ENCODE measurements at places on chromosomes 5 and 9.
A peak's percentile ranks its signal among the peaks of the same experiment; 100 is the strongest.

- no peak for DNase-seq
Measured at GRCh38 chr5:143194206-143194605, 209.3 kb downstream of the NR3C1 start.

DNA sequence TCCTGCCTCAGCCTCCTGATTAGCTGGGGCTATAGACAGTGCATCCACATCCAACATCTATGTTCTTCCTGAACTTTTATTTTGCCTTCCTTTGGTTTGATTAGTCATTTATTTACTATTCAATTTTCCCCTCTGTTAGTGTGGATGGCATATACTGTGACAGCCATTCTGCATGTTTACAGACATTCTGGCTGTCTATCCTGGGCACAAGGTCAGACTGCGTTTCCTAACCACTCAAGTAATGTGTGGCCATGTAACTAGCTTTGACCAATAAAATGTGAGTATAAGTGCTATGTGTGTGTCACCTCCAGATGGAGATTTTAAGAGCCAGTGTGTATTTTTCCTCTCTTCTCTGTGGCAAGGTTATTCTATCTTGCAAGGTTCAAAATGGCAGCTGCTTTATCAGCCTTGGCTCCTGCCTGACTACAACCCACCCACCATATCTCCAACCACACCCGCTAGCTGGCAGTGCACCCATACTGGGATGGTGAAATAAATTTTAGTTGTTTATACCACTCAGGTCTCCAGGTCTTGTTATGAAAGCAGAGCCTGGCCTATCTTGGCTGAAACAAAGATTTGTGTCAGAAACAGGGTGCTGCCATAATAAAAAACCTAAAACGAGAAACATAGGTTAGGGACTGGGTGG lies 32.2 kb downstream of the PDE6A start:
- DNase-seq = no peak

- DNase-seq = no peak
Measured at GRCh38 chr5:51404255-51404654, 21.0 kb downstream of the ISL1 start.

GRCh38 chr5:115116001-115116400 lies 53.7 kb downstream of the TRIM36 start:
- DNase-seq = no peak

DNA sequence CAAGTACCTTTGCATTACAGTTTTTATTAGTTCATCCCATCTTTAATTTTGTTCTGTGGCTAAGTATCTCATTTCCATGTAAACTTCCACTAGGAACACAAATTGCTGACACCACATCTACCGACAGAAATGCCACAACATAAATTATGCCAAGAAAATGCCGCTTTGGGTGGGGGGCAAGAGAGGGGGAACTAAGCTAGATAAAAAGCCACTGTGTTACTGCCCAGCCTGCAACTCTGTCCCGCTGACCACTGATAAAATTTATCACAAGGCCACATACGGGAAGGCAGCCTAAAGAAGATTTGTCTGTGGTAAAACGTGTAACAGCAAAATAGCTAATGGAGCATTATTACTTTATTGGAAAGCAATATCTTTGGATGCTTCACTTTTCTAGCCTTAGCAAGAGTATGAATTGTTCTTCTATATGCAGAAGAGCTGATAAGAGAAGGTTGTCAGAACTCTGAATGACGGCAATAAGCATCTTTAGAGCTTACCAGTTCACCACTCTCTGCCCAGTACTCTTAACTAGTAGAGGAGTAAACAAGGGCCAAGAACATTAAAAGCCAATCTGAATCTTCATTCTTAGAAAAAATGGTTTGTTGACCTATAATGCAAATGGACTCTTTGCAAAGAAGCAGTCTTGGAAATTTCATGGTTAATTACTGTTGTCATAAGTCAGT lies 172.2 kb upstream of the MEF2C start:
- DNase-seq = no peak

- DNase-seq = no peak
Measured at GRCh38 chr5:101435768-101436167, 532.7 kb upstream of the ST8SIA4 start.

DNA sequence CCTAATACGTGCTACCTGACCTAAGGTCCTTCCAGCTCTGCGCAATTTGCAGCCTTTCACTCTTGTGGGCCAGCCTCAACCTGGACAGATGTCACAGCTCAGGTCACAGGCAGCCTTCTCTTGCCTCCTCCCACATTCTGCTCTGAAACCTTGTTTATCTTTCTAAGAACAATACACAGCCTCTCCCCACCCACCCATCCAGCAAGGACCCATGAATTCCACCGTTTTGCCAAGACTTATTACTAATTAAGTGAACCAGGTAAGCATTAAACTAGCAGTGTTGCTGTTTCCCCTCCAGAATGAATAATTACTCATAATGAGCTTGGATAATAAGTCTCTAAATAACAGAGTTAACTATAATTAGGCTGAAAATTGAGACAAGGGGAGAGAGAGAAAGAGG lies 11.0 kb downstream of the FABP6 start:
- no peak for DNase-seq

GRCh38 chr9:128259156-128259555 lies 16.7 kb downstream of the GOLGA2 start:
- DNase-seq = no peak

GRCh38 chr9:90420768-90421513 lies 221.7 kb downstream of the DIRAS2 start:
- DNase-seq = no peak

DNA sequence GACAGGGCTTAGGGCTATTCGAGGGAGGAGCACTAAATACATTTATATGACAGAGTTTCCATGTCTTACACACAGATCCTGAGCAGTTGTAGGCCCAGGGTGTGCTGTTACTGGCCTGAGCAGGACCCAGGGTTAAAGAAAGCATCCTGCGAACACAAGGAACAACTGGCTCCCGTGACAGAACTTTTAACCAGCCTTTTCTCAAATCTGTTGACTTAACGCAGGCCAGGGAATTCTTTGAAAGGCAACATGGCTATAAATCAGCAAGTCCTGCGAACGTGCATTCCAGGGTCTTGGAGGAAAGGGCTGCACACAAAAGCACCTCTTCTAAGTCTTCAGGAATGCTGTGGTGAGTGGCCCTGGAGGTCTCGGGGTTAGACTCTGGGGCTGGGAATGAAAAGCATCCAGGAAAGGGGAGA lies 45.2 kb upstream of the ANKRD55 start:
- DNase-seq = no peak

- DNase-seq = no peak
Measured at GRCh38 chr9:77909306-77909705, 122.3 kb downstream of the GNAQ start.

DNA sequence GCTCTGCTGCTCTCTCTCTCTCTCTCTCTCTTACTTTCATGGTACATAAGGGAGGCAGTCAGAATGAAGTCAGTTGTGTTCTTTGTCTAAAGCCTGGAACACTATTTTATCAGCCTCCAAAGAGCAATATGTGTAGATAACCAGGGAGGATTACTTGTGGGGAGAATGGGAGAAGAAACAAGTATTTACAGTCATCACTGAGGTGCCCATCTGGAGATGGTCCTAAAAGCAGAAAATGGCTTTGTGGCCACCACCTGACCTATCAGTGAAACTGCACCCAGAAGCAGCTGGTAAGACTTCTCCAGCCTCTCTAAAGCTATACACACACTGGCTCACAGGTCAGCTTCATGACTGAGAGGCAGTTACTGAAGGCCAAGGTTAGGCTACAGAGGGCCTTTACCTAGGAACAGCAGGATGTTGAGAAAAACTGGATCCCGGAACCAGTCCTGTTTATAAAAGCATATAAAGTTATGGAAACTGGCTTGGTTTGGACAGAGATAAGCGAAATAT lies 75.1 kb downstream of the MRPS27 start:
- DNase-seq = peak; percentile 41

- no peak for DNase-seq
Measured at GRCh38 chr9:109381011-109381729, 60.3 kb upstream of the EPB41L4B start.

- DNase-seq = no peak
Measured at GRCh38 chr9:90511711-90512110, 130.9 kb downstream of the DIRAS2 start.

GRCh38 chr9:122001491-122002201 lies 91.5 kb downstream of the TTLL11 start:
- DNase-seq = no peak

GRCh38 chr9:107918749-107919148 lies 429.2 kb upstream of the KLF4 start:
- no peak for DNase-seq

GRCh38 chr5:114184006-114184405 lies 177.9 kb upstream of the KCNN2 start:
- no peak for DNase-seq

DNA sequence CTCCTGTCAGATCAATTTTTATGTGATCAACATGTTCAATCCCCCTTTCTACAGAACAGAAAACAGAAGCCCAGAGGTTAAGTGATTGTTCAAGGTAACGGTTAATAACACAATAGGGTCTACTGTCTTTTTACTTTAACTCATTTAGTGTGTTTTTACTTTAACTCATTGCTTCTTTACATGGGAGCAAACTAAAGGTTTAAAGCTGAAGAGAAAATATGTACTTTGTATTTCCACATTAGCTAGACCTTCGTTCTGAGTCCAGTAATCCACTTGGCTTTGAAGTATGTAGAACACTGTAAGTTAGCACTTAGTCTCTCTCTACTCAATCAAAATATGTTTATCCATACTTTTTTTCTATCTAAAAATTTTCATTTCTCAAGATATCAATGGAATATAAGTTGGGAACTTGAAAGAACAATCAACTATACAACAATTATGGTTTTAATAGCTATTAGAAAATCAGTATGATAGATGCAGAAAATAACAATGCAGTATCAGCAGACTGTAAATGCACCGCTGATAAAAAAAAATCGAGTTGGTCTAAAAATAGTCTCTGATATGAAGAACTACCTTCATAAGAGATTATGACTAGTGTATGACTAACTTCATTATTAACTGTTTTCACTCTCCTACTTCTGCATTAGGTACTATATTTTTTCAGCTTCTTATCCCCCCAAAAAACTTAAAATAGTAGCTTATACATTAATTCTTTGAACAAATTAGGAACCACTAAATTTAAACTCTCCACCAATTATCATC lies 20.6 kb downstream of the PGGT1B start:
- no peak for DNase-seq

GRCh38 chr5:6900247-6901227 lies 187.3 kb downstream of the TENT4A start:
- DNase-seq = no peak

DNA sequence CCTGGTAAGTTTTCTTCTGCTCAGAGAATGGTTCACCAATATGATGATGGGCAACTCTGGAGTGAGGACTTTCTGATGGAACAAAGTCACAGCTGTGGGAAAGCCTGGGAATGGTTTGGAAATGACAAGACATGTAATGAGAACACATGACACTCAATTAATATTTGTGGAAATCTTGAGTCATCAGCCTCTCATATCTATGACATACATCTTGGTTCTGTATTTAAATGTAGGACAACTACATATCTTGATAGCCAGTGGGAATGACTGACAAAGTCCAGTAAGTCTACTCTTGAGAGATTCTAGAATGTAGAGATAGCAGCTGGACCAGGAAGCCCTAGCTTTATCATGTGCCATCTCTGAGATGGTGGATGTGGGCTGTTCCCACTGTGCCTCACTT lies 85.5 kb downstream of the PALM2AKAP2 start:
- DNase-seq = no peak

GRCh38 chr5:24598956-24599355 lies 45.8 kb downstream of the CDH10 start:
- DNase-seq = no peak

DNA sequence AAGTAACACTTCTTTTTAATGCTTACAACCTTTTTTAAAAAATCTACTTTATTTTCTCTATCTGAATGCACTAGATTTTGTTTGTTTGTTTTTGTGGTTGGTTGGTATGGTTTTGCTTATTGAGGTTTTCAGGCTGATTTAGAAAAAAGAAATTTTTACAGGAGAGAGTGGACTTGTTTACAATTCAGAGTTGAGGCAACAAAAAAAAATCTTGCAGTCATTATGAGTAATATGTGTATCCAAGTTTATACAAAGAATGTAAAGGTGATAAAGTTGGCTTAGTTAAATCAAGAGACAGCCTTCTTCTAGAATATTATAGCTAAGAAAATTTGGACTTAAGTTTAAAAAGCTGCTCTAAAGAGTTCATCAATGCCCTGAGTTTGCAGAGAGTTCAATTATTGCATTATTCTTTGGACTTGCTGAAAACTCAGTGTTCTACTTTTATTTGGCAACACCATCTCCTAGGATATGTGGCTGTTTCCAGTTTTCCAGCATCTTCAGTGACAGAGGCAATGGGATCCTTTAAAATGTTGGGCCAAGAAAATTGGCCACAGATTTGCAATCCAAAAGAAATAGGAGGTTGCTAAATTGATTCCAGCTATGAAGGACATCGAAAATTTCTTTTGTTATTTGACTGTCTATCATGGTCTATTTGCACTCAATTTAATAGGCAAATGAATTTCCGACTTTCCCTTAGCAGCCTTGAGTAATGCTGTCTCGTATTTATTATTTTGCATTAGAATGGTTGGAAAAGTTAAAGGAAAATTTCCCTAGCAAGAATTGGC lies 10.7 kb downstream of the STK32A start:
- DNase-seq = no peak

DNA sequence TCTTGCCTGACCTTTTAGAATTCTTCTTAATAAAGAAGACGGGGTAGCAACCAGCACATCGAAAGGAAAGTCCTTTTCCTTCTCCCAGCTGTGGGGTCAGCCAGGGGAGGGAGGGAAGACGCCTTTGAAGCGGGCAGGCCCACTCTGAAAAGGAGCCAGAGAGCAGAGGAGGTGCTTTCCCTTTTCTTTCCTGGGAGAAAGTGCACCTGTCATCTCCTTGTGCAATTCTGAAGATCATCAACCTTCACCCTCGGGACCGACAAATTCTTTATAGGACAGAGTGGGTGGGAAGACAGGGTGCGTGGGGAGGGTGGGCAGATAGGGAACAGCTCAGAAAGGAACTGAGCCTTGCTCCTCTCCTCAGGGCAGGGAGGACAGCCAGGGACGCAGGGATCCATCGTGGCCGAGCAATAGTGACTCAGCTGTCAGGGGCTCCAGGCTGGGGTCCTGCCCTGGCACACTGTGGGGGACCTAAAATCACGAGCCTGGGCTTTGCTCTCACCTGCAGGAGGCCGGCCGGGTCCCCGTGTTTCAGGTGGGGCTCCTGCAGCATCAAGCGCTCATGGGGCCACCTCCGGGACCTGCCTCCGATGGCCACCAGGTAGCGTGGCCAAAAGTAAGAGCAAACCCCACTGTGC lies 141.0 kb downstream of the OLFM1 start:
- no peak for DNase-seq

- DNase-seq = peak; percentile 79
Measured at GRCh38 chr9:89999534-90000370, 394.9 kb downstream of the GADD45G start.

GRCh38 chr9:7785813-7786212 lies 13.8 kb downstream of the DMAC1 start:
- DNase-seq = no peak

DNA sequence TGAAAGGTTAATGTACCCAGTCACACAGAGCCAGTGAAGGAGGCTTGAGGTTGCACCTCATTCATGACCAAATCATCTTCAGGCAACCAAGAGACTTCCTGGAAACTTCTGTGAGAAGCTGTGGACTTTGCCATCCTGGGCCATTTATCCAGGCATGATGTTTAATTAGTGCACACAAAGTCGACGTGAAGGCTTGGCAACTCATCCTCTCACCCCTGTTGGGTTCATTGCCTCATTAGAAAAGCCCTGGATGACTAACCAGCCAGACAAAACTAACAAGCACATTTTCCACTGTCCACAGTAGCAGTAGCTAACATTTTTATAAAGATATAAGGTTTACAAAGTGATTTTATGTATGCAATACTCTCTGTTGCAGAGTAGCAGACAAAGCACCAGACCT lies 65.7 kb upstream of the ZNF462 start:
- DNase-seq = no peak
